ENCODE measurements at places on chromosomes 5 and 9.

DNA sequence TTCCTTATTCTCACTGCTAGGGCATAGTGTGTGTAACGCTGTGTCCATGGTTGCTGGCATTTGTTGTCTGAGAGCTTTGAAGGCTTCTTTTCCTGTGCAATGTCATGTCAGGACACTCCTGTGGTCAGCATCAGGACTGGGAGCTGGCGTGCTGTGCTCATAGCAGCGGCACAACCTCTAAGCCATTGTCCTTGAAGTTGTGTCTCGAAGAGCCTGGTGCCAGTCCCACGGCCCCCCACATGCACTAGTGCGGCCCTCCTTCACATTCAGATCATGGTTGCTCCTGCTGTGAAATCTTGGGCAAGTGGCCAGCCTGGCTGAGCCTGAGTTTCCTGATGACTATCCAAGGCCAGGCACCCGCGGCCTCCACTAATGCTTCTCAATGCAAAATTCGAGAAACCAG is 32.4 kb downstream of the PDZD2 start:
- DNase-seq, result no peak

DNA sequence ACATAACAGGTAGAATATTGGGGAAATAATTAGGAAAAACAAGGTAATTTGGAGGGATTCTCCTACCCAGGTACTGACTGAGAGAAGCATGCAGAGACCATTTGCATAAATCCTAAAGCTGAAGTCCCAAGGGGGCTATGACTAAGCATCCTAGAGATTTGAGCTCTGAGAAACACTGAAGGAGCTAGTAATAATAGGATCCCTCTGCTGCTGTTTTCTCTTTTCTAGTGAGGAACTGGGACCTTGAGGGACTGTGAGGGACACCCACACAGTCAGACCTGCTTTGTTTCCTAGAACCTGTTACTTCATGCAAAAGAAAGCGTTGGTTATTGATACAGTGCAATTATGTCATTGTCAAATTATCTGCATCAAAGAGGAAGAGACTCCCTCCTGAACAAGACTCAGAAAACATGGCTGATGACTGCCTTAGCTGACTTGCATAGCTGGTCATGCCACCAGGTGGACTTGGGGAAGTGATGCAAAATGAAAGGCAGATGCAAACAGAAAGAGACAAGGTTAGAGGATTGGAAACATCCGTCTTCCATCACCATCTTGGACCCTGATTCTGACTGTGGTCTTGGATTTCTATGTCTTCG is 335.4 kb downstream of the NTRK2 start:
- DNase-seq, result peak; percentile 20

DNA sequence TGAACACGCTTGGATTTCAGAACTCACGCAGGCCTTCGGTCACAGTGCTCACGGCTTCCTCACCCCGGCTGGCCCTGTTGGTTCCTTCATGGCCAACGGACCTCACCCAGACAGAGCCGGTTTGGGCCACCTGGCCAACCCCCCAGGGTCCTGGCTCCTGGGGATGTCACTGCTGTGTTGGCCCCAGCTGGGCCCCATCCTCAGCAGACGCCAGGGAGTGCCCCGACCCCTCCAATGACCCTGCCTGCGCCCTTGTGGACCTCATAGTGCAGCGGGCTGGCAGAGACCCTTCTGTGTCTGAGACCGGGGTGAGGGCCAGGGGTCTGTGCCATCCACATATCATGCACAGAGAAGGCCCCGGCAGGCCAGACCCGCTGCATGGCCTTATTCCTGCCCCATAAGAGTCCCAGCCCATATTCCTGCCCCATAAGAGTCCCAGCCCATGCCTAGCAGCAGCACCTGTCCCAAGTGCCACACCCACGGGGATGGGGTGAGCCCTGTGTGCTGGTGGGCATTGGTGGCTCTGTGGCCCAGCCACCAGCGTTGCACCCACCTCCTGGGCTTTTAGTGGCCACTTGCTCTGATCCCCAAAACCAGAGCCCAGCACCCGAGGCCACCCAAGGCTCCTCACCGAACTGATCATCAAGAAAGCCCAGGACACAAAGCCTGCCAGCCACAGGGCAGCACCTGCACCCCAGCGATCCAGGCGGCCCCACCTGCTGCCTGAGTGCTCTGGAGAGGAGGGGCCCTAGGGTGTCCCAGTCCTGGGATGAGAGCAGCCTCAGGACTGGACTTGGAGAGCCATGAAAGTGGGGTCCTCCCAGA is 1.3 kb upstream of the LPCAT1 start:
- no peak for DNase-seq

GRCh38 chr5:886036-886435 is 6.6 kb downstream of the BRD9 start:
- DNase-seq, result no peak

GRCh38 chr5:161498531-161498930 is 48.0 kb downstream of the GABRB2 start:
- no peak for DNase-seq

- DNase-seq, result no peak
Measured at GRCh38 chr5:112413611-112414010, 5.5 kb downstream of the EPB41L4A start.

- no peak for DNase-seq
Measured at GRCh38 chr9:33139421-33140228, 27.5 kb downstream of the B4GALT1 start.

DNA sequence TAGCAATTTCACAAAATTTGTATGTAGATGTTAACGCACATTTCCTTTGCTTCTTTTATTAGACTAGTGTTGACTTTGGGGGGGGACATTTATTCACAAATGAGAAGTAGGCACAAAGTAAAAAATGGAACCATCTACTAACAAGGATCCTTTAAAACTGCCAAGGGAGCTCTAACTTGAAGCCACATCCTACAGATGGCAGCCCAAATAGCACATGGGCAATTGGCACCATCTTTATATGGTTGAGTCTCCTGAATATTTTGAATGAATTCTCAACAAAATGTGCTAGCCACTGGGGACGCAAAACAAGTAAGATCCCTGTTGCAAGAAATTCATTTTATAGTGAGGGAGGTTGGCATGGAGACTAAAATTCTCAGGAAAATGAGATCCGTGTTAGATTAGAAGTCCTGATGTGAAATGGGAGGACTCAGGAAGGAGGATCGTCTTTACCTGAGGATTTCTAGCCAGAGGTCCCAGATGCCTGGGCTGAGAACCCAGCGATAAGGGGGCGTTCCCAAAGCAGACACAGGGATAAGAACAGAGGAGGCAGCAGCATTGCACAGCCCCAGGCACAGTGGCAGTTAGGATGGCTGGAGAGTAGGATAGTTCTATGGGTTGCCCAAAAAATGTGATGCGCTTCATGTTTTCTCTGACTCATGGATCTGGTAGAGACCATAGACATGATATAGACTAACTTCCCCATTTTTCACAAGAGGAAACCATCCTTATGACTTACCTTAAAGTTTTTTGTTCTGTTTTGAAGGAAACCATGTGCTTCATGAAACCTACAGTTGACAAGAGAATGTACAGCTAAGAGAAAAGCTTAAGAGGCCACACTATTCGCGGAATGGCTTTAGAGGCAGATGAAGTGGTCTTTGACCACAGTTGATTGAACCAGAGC is 37.4 kb downstream of the C9orf152 start:
- no peak for DNase-seq

All from NCI-H1417 (cell line).